ENCODE measurements at places on chromosomes 3 and 15. TPM values are rescaled to one million over a fixed set of nuclear protein-coding genes. Genes with fewer than 3 reads are reported as not detected.

GRCh38 chr3:133833880-133834620, 28.4 kb downstream of the SRPRB start:
- no peak for DNase-seq
- no peak overlapping the region for H3K27ac ChIP-seq
- H3K27me3 ChIP-seq, result no peaks in the 10 kb centered on the region
- H3K4me1 ChIP-seq, result no peaks in the 10 kb centered on the region
- H3K36me3 ChIP-seq, result no peaks in the 10 kb centered on the region

DNA sequence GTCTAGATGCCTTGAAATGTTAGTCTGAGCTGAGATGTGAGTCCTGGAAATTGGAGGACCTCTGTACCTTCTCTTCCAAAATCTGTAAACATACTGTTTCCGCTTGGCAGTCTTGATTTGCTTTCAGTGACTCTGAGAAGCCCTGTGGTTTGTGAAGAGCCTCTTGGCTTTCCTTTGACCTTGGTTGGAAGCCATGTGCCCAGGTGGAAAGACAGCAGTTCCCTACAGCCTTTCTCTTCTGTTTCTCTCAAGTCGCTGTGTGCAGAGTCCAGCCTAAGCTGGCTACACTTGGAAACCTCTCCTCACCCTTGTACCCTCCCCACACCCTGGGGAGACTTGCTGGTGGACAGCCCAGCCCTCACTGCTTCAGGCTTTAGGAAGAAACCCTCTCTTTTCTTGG, 129.8 kb upstream of the CTDSPL start:
- no peaks in the 10 kb centered on the region for H3K4me1 ChIP-seq
- H3K27ac ChIP-seq, result no peak overlapping the region
- no peak overlapping the region for H3K4me3 ChIP-seq
- H3K36me3 ChIP-seq, result no peaks in the 10 kb centered on the region
- no peaks in the 10 kb centered on the region for H3K27me3 ChIP-seq

GRCh38 chr3:159929171-159930141, 59.2 kb upstream of the IL12A start:
- DNase-seq, result peak; percentile 12
- no peaks in the 10 kb centered on the region for H3K36me3 ChIP-seq
- H3K27me3 ChIP-seq, result no peaks in the 10 kb centered on the region
- H3K27ac ChIP-seq, result no peak overlapping the region
- H3K4me3 ChIP-seq, result no peak overlapping the region

DNA sequence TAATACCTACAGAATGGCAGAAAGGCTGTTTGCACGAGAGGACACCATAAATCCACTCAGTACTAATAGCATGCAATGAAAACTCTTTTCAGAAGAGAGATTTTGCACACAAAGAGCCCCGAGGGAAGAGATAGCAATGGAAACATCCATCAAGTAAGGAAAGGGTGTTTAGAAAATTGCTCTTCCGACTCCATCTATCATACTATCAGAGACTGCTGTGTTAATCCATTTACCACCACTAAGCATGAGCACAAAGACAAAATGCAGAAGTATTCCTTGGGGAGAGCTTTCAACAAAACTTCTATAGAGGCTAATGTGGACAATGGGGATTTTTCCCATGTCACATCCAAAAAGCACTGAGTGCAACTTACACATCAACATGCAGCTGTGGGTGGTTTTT, 72.1 kb upstream of the PLAAT1 start:
- no peak overlapping the region for H3K4me3 ChIP-seq
- peak; percentile 78 for DNase-seq

DNA sequence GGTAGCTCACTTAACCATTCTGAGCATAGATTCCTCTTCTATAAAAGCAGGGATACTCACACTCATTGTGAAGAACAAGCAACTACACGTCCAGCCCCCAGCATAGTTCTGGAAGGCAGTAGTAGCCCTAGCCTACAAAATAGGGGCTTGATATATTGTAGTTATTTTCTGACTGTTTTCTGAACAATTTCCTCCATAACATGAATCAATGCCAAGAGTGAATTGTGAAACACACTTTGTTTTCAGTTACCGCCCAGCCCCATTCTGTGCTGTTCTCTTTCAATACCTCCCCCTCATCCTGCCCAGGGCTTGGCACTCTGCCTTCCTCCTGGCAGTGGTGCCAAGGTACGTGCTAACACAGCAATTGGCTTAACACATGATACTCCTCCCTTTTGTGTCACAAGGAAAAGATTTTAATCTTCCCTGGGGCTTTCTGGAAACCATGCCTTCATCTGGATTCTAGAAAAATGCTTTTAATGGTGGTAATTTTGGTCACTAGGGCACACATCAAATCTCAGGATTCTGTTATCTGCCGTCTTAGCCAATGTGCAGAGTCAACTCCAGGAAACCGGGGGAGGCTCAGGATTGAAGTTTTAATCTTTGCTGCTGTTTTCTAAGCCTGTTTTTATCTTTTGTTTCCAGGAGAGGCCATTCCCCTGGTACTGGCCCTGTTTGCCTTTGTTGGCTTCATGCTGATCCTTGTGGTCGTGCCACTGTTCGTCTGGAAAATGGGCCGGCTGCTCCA, 37.2 kb downstream of the IL20RB start:
- H3K4me1 ChIP-seq, result peaks cover 11% of the 10 kb centered on the region
- no peaks in the 10 kb centered on the region for H3K27me3 ChIP-seq
- DNase-seq, result peak; percentile 89
- peak overlapping the region; percentile 22 for H3K27ac ChIP-seq

GRCh38 chr15:77224352-77224751, 153.4 kb upstream of the TSPAN3 start:
- peaks cover 54% of the 10 kb centered on the region for H3K4me1 ChIP-seq
- H3K36me3 ChIP-seq, result no peaks in the 10 kb centered on the region
- peak; percentile 96 for DNase-seq

DNA sequence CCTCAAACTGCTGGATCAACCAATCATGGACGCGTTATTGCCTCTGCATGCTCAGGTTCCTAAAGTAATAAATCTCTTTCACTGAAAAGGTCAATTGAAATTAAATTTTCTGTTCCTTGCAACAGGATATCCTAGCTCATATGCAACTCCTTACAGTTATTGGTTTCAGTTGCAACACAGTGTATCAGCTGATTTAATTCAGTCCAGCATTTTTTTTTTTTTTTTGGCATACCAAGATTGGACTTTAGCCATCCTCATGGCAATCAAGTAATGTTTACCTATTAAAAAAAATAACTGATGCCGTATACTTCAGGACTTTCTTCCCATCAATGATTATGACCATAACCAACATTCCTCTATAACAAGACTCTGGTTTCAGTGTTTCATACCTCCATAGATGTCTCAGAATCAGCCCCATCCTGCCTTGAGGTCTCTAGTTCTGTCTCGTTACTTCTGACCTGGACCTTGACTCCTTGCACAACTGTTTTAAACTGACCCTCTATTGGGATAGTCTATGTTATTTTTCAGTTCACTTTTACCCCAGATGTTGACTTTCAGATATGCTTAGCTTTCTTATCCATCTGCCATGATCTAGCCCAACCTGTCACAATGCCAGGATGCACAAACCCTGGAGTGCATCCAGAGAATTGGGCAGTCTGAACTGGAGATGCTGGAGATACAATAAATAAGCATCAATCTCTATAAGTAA, 265.0 kb upstream of the GADL1 start:
- peaks cover 8% of the 10 kb centered on the region for H3K4me1 ChIP-seq
- no peak overlapping the region for H3K27ac ChIP-seq
- no peaks in the 10 kb centered on the region for H3K27me3 ChIP-seq
- H3K4me3 ChIP-seq, result no peak overlapping the region
- DNase-seq, result no peak
- no peaks in the 10 kb centered on the region for H3K36me3 ChIP-seq

GRCh38 chr3:129616713-129617112, 10.2 kb upstream of the PLXND1 start:
- H3K36me3 ChIP-seq, result no peaks in the 10 kb centered on the region
- H3K27ac ChIP-seq, result no peak overlapping the region
- H3K4me3 ChIP-seq, result no peak overlapping the region

DNA sequence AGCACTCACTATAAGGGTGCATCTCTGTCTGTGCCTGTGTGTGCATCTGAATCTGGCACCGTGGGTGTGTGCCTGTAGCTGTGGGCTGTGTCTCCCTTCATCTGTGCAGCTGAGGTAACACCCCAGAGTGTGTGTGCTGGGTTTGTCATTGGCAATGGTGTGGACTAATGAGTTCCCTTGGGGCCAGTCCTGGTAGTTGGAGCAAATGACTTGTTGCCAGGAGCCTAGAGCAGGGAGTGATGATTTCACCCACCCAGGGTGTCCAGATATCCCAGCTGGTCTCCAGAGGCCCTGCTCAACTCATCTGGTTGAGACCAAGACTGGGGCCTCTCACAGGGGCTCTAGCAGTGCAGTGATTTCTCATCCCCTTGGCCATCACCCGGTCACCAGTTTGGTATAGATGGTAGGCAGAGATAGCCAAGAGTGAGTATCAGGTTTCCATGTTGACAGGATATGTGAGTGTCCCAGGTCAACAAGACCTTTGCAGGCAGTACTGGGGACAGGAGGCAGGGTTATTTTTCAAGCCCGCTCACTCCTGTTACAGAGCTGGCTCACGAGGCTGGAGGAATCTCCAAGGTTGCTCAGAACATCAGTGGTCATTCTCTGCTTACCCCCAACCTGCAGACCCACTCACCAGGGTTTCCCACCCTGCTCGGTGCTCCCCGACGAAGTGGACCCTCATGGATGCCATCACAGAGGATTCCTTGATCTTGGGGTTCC, 4.1 kb upstream of the HDAC11 start:
- H3K36me3 ChIP-seq, result no peaks in the 10 kb centered on the region
- H3K4me1 ChIP-seq, result no peaks in the 10 kb centered on the region
- no peak overlapping the region for H3K4me3 ChIP-seq
- no peaks in the 10 kb centered on the region for H3K27me3 ChIP-seq

GRCh38 chr3:177111541-177111949, 85.7 kb downstream of the TBL1XR1 start:
- peaks cover 3% of the 10 kb centered on the region for H3K36me3 ChIP-seq
- H3K27me3 ChIP-seq, result no peaks in the 10 kb centered on the region
- H3K27ac ChIP-seq, result no peak overlapping the region
- peaks cover 47% of the 10 kb centered on the region for H3K4me1 ChIP-seq
- no peak for DNase-seq
- H3K4me3 ChIP-seq, result no peak overlapping the region

DNA sequence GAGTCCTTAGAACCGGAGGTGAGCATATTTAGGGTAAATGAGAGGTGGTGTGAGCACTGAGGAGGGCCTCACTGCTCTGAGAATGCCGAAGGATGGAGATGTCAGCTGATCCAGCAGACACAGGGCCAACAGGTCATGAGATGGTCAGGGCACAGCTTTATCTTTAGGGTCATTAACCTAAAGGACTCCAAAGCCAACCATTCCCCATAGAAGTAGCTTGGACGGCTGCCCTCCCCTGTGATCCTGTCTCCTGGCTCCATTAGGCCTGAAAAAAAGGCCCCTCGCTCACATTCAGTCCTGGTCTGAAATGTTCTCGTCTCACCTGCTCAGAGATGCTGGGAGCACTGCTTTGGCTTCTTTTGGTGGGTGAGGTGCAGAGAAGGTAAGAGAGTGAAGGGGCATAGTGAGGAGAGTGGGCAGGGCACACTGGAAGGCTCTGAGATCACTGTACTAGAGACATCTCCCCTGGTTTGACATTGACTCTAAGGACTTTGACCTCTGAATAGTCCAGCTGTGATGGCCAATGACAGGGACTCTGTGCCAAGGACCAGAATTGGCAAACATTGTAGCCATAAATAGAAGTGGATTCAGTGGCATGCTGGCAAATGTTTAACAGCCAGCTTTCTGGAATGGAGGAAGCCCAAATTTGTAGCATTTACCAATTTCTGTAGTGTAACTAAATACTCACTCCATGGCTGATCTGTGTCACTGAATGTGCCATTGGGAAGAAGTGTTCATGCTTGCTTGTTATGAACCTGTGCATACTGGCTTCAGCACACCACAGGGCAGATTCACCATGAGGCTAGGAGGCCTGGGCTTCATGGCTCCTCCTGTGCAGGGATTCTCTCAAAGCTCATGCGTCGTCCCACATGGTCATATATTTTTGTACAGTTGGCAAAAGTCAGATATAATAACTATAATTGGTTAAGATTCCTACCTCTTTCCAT, 76.2 kb upstream of the MRPS22 start:
- no peak overlapping the region for H3K4me3 ChIP-seq
- no peaks in the 10 kb centered on the region for H3K36me3 ChIP-seq
- no peak for DNase-seq
- no peaks in the 10 kb centered on the region for H3K4me1 ChIP-seq
- H3K27me3 ChIP-seq, result peaks cover 27% of the 10 kb centered on the region

GRCh38 chr3:10396083-10396482, 75.2 kb upstream of the SEC13 start:
- DNase-seq, result no peak
- H3K4me3 ChIP-seq, result no peak overlapping the region
- no peak overlapping the region for H3K27ac ChIP-seq

- no peaks in the 10 kb centered on the region for H3K27me3 ChIP-seq
- no peaks in the 10 kb centered on the region for H3K36me3 ChIP-seq
- no peak overlapping the region for H3K27ac ChIP-seq
- H3K4me3 ChIP-seq, result no peak overlapping the region
- peaks cover 14% of the 10 kb centered on the region for H3K4me1 ChIP-seq
Observed at GRCh38 chr15:71802770-71803169, 7.6 kb upstream of the NR2E3 start.

GRCh38 chr3:133130168-133130567, 92.0 kb downstream of the TMEM108 start:
- H3K36me3 ChIP-seq, result no peaks in the 10 kb centered on the region
- H3K4me1 ChIP-seq, result no peaks in the 10 kb centered on the region
- no peaks in the 10 kb centered on the region for H3K27me3 ChIP-seq
- H3K4me3 ChIP-seq, result no peak overlapping the region
- no peak overlapping the region for H3K27ac ChIP-seq

- no peak for DNase-seq
- H3K27ac ChIP-seq, result no peak overlapping the region
- no peaks in the 10 kb centered on the region for H3K27me3 ChIP-seq
- H3K36me3 ChIP-seq, result no peaks in the 10 kb centered on the region
Observed at GRCh38 chr3:124444075-124444474, 286.2 kb upstream of the UMPS start.

GRCh38 chr3:72776-73175, 123.8 kb upstream of the CHL1 start:
- no peaks in the 10 kb centered on the region for H3K36me3 ChIP-seq
- no peak for DNase-seq
- no peaks in the 10 kb centered on the region for H3K27me3 ChIP-seq
- H3K27ac ChIP-seq, result no peak overlapping the region
- H3K4me1 ChIP-seq, result peaks cover 14% of the 10 kb centered on the region
- no peak overlapping the region for H3K4me3 ChIP-seq

GRCh38 chr3:18008706-18009368, 266.4 kb upstream of the TBC1D5 start:
- H3K27me3 ChIP-seq, result no peaks in the 10 kb centered on the region
- H3K27ac ChIP-seq, result no peak overlapping the region
- no peaks in the 10 kb centered on the region for H3K36me3 ChIP-seq
- H3K4me1 ChIP-seq, result no peaks in the 10 kb centered on the region
- DNase-seq, result no peak

The BAHD1 gene
- 32.7 TPM for total RNA-seq

The MORC1 gene
- 0.88 TPM for total RNA-seq

The MYZAP gene
- not detected for total RNA-seq

The DUOXA2 gene
- total RNA-seq, result not detected

The ESYT3 gene
- 0.31 TPM for total RNA-seq

The CCRL2 gene
- total RNA-seq, result not detected

The WDR82 gene
- 50.1 TPM for total RNA-seq

The CPA3 gene
- total RNA-seq, result not detected

Measured in A673 (cell line).